ENCODE measurements at places on chromosomes 1 and 21.
A peak's percentile ranks its signal among the peaks of the same experiment; 100 is the strongest.

DNA sequence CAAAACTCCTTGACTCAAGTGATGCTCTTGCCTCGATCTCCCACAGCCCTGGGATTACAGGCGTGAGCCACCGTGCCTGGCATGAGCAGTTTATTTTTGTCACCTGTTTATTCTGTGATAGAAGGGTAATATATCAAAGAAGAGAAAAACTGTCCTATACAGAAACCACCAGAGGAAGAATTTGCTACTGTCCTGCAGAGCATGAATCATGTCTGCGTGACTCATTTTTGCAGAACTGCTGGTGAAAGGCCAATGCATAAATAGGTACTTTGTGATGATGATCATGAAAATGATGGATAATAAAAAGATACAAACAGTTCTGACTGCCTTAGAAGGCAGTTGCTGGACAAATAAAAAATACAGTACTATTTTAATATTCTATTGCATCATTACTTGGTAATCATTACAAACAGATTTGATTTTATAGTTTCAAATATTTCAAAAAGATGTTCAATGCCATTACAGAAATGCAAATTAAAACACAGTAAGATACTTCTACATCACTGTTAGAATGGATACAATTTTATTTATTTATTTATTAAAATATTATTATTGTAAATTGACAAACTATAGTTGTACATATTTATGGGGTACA lies 26.5 kb downstream of the RIPPLY3 start:
- DNase-seq, result peak; percentile 30

DNA sequence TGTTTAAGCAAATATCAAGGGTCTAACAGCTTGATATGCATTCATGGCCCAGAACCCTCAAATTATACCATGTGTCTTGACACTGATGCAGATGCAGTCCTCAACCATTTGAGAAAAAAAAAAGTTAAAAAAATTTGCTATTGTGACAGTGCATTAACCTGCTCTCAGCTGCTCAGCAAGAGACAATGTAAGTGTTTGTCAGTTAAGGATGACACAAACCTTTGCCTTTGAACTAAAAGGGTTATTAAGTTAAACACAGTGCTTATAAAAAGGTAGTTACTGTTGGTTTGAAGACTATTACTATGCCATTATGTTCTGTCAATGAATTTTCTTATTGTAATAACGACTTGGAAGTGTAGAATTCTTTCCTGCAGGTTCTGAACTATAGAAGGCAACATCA lies 655.6 kb upstream of the NEGR1 start:
- DNase-seq, result no peak

DNA sequence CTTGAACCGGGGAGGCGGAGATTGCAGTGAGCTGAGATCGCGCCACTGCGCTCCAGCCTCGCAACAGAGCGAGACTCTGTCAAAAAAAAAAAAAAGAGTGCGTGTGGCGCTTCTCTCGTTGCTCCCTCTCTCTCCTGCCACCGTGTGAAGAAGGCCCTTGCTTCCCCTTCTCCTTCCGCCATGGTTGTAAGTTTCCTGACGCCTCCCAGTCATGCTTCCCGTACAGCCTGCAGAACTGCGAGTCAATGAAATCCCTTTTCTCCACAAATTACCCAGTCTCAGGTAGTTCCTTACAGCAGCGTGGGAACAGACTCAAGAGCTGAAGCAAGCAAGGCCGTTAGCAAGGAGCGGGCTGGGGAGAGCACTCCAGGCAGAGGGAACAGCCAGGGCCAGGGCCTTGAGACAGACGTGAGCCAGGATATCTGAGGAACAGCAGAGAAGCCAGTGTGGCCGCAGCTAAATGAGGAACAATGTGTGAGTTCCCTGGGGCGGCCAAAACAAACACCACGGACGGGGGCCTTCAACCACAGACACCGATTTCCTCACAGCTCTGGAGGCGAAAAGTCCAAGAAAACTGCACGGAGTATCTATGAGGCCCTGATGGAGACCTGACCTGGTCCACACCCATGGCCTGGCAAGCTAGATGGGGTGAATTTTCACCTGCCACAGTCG lies 54.2 kb upstream of the ETS2 start:
- no peak for DNase-seq

GRCh38 chr1:96465441-96465840 lies 256.1 kb upstream of the PTBP2 start:
- peak; percentile 33 for DNase-seq

DNA sequence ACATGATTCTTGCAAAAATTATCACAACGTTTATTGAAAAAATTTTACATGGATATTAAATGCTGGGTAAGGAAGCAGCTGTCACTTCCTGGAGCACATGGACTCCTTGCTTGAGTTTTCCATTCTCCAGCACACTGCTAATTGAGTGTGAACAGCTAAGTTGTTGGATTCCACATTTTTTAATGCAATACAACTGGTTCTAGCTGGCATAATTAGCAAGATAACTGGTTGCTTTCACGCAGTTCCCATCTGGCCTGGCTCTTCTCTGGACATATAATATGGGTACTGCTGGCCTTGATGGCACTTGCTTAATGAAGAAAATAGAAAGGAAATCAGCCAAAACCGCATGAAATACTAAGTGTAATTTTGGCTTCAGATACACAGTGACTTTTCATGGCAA lies 26.6 kb downstream of the RGS21 start:
- no peak for DNase-seq

GRCh38 chr1:204227351-204227750 lies 13.6 kb upstream of the GOLT1A start:
- no peak for DNase-seq

- DNase-seq, result no peak
Measured at GRCh38 chr1:7616953-7617352, 154.1 kb upstream of the VAMP3 start.

- no peak for DNase-seq
Measured at GRCh38 chr1:31453384-31454079, 40.5 kb downstream of the SERINC2 start.

- no peak for DNase-seq
Measured at GRCh38 chr1:204041803-204042505, 31.0 kb upstream of the SOX13 start.

DNA sequence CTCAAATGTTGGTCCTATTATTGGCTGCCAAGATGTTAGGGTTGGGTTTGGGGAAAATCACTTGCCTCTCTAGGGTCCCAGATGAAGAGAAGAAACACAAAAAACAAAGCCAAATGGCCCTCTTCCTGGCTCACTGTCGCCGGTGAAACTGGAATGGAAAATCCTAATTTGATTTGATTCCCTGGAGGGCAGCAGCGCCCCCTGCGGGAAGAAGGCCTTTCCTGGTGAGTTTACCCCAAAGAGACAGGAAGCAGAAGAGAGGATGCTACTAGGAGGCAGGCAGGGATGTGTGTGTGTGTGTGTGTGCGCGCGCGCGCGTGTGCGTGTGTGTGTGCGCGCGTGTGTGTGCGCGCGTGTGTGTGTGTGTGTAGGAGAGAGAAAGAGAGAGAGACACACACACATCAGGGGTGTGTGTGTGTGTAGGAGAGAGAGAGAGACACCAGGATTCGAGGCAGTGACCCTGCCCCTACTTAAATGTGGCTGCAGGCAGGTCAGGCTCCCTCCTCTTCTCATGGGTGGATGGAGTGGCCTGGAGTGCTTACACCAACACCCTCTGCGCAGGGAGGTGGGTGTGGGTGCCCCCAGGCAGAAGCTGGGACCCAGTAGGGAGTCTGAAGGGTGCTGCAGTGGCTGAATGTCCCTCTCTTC lies 3.1 kb upstream of the SELENON start:
- DNase-seq, result no peak

- no peak for DNase-seq
Measured at GRCh38 chr1:42817976-42818375, 779 bp upstream of the SVBP start.

DNA sequence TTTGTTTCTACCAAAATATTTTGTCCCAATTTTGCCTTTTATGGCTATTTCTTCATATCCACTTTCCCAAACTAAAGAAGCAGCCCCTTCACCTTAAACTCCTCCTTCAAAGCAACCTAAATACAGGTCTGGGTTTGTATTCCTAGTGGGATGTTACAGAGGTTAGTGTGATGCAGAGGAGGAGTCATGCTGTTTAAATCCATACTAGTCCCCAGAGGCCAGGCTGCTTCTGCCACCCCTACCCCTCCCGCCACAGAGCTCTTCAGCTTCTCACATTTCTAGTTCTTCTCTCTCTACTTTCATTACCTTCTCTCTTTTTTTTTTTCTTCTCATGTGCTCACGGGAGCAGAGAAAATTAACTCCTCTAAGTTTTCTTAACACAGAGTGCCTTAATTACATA lies 29.3 kb downstream of the SELL start:
- no peak for DNase-seq

GRCh38 chr1:227372726-227373130 lies 54.4 kb upstream of the CDC42BPA start:
- DNase-seq, result no peak

GRCh38 chr1:154446292-154446691 lies 41.1 kb downstream of the IL6R start:
- no peak for DNase-seq
